Pericardium fibroblast (primary cell): ENCODE measurements at places on chromosomes 7 and 10. TPM values are rescaled to one million over a fixed set of nuclear protein-coding genes. Genes with fewer than 3 reads are reported as not detected.

TACR2 gene
- total RNA-seq = not detected in 2 replicates

SMO gene
- 18.9 and 19.6 TPM in 2 replicates for total RNA-seq

RBM20 gene
- 0.12 TPM in 1 of 2 replicates, not detected in the other for total RNA-seq

EXOSC1 gene
- total RNA-seq = 35.7 and 36.2 TPM in 2 replicates

C10orf95 gene
- not detected in 2 replicates for total RNA-seq

SFR1 gene
- total RNA-seq = 4.1 and 4.4 TPM in 2 replicates

OPN1SW gene
- total RNA-seq = not detected in 2 replicates

TUBAL3 gene
- total RNA-seq = not detected in 2 replicates

TRPV5 gene
- total RNA-seq = not detected in 2 replicates

HOXA7 gene
- total RNA-seq = 0.26 and 0.58 TPM in 2 replicates

ZNF679 gene
- total RNA-seq = not detected in 2 replicates

NPC1L1 gene
- not detected in 2 replicates for total RNA-seq

WIPF3 gene
- total RNA-seq = 0.17 TPM in 1 of 2 replicates, not detected in the other

TUBB8 gene
- not detected in 2 replicates for total RNA-seq

SPAM1 gene
- not detected in 2 replicates for total RNA-seq

TMEM184A gene
- total RNA-seq = not detected in 2 replicates

ELFN1 gene
- 0.93 and 2.0 TPM in 2 replicates for total RNA-seq

KLF14 gene
- total RNA-seq = 0.34 and 0.58 TPM in 2 replicates

INA gene
- 0.09 and 0.12 TPM in 2 replicates for total RNA-seq

C10orf53 gene
- not detected in 2 replicates for total RNA-seq

PKD2L1 gene
- not detected in 2 replicates for total RNA-seq

MCMBP gene
- 28.9 and 38.2 TPM in 2 replicates for total RNA-seq

SPDYE11 gene
- not detected in 2 replicates for total RNA-seq

VIPR2 gene
- not detected in 2 replicates for total RNA-seq

MRLN gene
- total RNA-seq = not detected in 2 replicates

AKR1D1 gene
- not detected in 2 replicates for total RNA-seq

DKK1 gene
- total RNA-seq = 51.4 and 95.7 TPM in 2 replicates

MYL10 gene
- total RNA-seq = not detected in 2 replicates

TIMM23B gene
- total RNA-seq = 5.4 and 13.7 TPM in 2 replicates

ZNF3 gene
- 12.5 and 12.9 TPM in 2 replicates for total RNA-seq

TRIL gene
- 6.5 and 7.6 TPM in 2 replicates for total RNA-seq

CALML3 gene
- not detected in 2 replicates for total RNA-seq

NUB1 gene
- 30.7 TPM in 2 replicates for total RNA-seq
